ENCODE measurements at places on chromosomes 13 and 19. TPM values are rescaled to one million over a fixed set of nuclear protein-coding genes. Genes with fewer than 3 reads are reported as not detected.

DNA sequence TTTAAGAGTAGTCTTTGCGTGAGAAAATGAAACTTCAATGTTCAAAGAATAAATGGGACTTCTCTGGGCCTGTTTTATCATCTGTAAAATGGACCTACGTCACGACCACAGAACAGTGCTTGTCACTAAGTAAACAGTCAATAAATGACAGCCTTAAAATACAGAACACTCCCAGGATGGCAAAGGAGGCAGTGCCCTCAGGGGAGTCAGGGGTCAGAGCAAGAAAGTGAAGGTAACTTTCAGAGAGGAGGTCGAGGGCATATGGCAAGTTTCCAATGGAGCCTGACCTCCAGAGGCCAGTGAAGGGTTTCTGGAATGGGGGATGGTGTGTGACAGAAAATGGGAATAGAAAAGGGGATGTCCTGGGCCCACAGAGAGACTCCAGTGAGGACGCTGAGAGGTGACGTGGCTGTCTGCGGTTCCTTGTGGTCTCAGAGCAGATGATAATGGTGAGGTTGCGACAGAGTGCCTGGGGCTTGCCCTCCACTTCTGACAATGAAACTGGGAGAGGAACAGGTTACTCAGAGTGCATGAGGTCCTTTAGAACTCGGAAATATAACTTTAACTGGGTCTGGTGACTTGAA is 91.8 kb downstream of the UBL3 start:
- DNase-seq = no peak

Gene NTF4
- total RNA-seq = 6.2 TPM

- DNase-seq = no peak
Measured at GRCh38 chr13:46124967-46125933, 20.4 kb upstream of the CPB2 start.

DNA sequence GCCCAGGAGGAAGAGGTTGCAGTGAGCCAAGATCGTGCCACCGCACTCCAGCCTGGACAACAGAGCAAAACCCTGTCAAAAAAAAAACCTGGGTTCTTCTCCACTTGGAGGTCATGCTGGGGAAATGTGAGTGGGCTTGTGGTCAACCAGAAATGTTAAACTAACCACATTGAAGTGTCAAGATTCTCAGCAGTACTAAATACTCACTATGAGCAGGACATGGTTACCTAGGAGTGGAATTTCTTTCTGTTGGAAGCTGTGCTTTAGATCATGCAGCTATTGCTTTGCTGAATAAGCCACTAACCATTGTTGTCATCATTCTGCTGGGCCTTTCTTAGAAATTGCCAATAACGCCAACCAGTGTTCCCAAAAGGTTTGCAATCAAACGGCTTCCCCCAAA is 253.3 kb upstream of the TSHZ3 start:
- no peak for DNase-seq

Gene NLRP12
- total RNA-seq = 2.5 TPM

Gene TTC9B
- not detected for total RNA-seq

Gene PNPLA6
- 255 TPM for total RNA-seq

- no peak for DNase-seq
Measured at GRCh38 chr13:46992383-46992952, 95.6 kb upstream of the HTR2A start.

DNA sequence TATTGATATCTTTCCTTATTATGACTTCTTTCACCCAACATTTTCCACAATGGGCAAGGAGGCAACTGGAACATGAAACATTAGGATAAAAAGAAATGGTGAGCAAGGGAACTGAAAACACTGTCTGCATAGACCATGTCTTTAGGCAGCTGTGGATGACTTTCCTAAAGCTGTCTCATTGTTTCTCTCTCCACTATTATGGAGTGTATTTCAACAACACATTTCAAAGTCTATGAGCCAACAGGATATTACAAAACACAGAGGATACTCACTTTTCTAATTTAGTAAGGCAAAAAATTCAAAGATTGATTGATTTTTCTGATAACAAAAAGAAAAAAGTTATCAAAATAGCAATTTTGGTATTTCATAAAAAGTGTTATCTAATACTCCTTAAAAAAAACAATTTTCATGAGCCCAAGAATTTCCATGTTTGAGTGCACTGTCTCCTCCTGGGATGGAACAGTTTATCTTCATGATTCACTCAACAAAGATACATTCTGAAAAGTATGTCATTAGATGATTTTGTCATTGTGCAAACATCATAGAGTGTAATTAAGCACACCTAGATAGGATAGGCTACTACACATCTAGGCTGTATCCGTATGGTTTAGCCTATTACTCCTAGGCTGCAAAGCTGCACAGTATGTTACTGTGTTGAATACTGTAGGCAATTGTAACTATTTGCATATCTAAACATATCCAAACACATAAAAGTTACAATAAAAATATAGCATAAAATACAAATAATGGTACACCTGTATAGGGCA is 1568.4 kb downstream of the SLITRK5 start:
- DNase-seq = no peak

DNA sequence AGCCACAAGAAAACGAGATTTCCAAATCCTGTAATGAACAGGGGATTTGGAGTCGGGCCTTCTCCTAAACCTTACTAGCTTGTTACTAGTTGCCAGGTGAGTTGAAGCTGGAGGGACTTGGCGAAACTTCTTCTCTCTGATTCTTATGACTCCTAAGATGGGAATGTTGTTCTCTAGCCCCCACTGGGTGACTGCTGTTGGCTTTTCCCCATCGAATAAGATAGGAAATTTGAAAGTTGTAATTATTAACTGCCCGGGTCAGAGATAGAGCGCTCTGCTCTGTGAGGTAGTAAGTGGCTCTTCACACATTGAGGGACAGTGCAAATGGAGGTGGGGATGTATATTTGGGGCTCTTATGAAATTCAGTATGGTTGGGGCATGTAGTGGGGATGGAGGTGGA is 111.2 kb upstream of the MBNL2 start:
- DNase-seq = no peak

DNA sequence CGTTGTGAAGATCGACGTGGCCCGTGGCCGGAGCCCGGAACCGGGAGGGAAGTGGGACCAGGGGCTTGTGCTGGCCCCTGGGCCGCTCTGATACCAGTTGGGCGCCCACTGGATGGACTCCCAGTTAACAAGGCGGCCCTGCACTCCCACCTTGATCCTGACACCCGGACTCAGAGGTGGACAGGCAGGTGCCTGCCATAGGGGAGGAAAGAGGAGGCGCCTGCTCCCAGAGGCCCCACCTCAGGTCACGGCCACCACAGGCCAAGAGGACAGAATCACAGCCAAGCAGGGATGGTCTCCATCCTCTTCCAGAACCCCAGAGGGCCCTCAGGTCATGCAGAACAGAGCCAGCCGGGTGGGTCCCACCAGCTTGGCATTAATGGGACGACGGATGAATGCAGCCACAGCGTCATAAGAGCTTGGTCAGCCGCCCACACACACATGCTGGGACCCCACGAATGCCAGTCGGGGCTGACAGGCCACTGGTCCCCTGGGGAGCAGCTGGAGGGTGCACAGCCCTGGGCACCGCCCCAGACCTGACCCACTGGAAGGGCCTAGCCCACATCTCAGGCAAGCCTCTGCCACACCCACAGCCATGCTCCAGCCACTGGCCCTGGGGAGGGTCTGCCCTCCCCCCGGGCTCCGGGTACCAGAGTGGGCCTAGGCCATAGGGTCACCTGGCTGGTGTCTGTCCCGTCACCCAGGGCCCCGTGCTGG is 9.6 kb upstream of the KLF16 start:
- no peak for DNase-seq

GRCh38 chr13:41468631-41469030 is 11.3 kb downstream of the RGCC start:
- DNase-seq = no peak

Gene ARL11
- total RNA-seq = 7.6 TPM

Gene SPACA4
- total RNA-seq = not detected

GRCh38 chr13:35881360-35881759 is 249.8 kb downstream of the DCLK1 start:
- DNase-seq = peak; percentile 63

DNA sequence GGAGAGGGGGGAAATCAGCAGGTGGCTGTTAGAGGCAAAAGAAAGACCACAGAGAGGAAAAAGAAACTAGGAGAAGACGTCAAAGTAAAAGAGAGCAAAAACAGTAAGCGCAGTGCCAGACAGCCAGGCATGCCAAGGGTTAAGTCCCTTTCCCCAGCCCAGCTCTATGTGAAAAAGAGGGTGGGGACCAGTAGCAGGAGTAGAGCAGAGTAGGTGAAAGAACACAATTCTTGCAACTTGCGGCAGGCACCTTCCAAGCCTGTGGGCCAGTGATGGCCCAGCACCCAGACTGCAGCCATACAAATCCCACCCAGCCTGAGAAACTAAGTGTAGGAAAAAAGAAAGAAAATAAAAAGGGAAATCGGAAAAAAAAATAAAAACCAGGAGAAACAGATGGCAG is 64.2 kb upstream of the ZNF85 start:
- no peak for DNase-seq

Gene LIPE
- 4.0 TPM for total RNA-seq

- DNase-seq = no peak
Measured at GRCh38 chr19:6532244-6532999, 1.6 kb downstream of the TNFSF9 start.

DNA sequence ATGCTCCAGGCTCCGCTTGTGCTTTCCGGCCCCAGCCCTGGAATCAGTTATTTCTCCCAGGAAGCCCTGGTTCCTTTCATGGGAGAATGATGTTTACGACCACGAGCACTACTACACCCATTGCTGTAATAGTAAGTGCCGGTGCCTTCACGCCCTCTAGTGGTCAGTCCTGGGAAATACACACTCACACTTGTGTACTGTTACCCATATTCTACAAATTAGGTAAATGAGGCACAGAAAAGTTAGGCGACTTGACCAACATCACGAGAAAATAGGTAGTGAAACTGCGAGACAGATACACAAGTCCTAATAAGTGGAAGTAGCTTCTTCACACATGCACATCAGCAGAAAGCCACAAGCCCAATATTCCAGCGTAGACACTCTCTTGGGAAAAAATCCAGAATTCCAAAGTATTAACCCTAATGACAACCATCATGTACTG is 21.7 kb downstream of the CEACAM21 start:
- peak; percentile 42 for DNase-seq

Gene ZNF221
- 6.5 TPM for total RNA-seq

- DNase-seq = no peak
Measured at GRCh38 chr13:79442221-79442620, 36.2 kb upstream of the RBM26 start.

DNA sequence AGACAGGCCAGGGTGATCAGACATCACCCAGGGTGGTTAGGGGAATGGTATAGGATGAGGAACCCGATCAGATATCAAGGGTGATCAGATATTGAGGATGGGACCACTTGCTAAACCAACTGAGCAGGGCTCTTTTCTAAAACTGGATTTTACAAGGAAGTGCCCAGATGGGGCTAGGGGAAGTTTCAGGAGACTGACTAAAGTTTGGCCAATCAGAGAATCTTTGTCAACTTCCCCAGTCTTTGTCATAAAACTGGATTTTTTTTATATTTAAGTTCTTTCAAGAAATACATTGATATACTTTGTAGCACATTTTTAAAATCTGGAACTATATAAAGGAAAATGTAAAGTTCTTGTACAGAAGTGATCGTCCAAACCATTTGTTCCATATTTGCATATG is 30.5 kb upstream of the DLEU7 start:
- DNase-seq = no peak

Gene CCDC169
- 2.6 TPM for total RNA-seq

DNA sequence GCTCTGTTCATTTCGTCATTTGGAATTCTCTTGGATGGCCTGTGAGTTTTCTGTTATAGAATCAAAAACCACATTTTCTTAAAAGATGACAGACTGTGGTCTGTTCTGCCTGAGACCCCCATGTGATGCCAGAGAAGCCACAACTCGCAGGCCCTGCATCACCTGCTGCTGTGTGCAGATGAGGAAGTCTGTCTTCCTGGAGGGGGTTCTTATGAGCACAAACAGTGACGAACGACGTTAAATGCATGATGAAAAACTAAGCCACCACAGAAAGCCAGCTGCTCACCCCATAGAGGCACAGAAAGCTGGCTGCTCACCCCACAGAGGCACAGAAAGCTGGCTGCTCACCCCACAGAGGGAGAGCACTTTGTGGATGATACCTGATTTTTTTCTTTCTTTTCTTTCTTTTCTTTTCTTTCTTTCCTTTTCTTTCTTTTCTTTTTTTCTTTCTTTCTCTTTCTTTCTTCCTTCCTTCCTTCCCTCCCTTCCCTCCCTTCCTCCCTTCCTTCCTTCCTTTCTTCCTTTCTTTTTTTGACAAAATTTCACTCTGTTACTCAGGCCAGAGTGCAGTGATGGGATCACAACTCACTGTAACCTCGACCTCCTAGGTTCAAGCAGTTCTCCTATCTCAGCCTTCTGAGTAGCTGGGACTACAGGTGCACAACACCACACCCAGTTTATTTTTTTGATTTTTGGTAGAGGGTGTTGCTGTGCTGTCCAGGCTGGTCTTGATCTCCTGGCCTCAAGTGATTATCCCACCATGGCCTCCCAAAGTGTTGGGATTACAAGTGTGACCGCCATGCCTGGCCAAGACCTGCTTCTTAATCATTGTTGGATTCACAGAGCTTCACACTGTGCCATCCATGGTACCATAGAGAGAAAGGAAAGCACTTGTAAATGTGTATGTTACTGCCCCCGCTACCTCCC is 1191.4 kb downstream of the UQCRFS1 start:
- DNase-seq = no peak

GRCh38 chr19:18593367-18594095 is 4.9 kb downstream of the REX1BD start:
- no peak for DNase-seq

Gene F7
- not detected for total RNA-seq

DNA sequence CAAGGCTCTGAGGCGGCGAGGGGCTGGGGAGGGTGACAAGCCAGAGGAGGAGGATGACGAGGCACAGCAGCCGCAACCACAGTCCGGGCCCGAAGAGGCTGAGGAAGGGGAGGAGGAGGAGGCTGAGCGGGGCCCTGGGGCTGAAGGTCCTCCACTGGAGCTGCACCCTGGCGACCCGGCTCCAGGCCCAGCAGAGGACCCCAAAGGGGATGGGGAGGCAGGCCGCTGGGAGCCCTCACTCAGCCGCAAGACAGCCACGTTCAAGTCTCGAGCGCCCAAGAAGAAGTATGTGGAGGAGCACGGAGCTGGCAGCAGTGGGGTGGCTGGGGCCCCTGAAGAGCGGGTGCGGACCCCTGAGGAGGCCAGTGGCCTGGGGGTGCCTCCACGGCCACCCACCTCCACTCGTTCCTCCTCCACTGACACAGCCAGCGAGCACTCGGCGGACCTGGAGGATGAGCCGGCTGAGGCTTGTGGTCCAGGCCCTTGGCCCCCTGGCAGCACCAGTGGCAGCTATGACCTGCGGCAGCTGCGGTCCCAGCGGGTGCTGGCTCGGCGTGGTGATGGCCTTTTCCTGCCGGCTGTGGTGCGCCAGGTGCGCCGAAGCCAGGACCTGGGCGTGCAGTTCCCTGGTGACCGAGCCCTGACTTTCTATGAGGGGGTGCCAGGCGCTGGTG is 2.9 kb downstream of the CIC start:
- peak; percentile 34 for DNase-seq

GRCh38 chr13:85638815-85639393 is 160.3 kb downstream of the SLITRK6 start:
- no peak for DNase-seq

GRCh38 chr13:72652681-72653080 is 74.7 kb downstream of the MZT1 start:
- DNase-seq = no peak

Data from left lung (tissue), 14 donors.